ENCODE measurements at places on chromosomes 5 and 9.
A peak's percentile ranks its signal among the peaks of the same experiment; 100 is the strongest.

GRCh38 chr9:115393976-115394775 lies 276.2 kb upstream of the TNC start:
- no peak for DNase-seq

DNA sequence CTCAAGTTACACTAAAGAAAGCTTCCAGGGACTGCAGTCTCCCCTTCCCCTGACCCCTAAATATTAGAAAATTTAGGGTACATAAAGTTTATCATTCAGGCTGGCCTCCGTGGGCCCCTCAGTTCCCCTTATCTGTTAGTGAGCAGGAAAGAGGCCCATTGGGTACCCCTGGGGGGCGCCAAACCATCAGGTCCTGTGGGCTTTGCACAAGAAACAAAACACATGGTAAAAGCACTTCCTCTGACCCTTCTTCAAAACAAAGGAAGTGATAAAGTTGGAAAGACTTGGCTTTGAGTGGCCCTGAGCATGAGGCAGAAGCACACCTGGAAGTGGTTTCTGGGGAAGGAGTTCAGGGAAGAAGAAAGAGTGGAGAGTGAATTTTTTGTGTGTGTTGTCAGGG lies 213.0 kb downstream of the SMARCA2 start:
- DNase-seq = peak; percentile 45

DNA sequence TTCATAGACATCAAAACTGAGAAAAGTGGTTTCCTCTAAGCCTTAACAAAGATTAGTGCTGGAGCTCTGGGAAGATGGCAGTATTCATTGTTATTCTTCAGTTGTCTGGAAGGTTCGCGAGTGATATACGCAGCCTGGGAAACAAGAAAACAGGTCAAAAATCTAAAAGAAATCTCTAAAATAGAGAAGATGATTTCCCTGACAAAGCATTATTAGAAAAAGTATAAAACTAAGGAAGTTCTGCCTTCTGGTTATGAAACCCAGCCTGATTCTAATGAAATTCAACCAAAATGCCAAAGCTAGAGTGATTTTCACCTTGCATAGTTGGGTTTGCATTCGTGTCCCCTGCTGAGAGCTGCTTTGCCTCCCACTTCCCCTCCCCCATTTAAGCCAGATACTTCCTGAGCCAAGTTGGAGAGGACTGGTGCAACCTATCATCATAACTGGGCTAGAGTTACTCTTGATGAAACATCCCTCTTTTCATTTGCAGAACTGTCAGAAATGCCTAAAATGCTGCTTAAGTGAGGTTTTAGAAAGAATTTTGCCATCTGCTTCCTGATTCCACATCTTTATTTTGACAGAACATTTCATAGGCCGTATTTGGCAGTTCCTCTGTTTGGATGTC lies 48.4 kb downstream of the NDFIP1 start:
- no peak for DNase-seq

DNA sequence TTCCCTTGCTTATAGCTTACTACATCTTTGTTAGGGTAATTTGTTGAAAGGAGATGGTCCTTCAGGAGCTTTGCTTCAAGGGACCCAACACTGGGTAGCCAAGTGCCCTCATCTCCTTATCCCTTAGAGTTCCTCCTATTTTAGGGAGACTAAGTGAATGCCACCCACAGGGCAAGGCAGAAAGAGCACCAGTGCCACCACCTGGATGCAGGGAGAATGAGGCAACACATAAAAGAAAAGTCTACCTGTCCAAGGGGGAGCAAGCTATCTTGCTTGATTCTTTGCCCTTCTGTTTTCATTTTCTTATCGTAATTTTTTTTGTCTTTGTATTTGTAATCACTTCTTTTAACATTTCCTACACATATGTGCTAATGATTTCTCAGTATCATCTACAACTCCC lies 205.5 kb downstream of the NPR3 start:
- peak; percentile 18 for DNase-seq

DNA sequence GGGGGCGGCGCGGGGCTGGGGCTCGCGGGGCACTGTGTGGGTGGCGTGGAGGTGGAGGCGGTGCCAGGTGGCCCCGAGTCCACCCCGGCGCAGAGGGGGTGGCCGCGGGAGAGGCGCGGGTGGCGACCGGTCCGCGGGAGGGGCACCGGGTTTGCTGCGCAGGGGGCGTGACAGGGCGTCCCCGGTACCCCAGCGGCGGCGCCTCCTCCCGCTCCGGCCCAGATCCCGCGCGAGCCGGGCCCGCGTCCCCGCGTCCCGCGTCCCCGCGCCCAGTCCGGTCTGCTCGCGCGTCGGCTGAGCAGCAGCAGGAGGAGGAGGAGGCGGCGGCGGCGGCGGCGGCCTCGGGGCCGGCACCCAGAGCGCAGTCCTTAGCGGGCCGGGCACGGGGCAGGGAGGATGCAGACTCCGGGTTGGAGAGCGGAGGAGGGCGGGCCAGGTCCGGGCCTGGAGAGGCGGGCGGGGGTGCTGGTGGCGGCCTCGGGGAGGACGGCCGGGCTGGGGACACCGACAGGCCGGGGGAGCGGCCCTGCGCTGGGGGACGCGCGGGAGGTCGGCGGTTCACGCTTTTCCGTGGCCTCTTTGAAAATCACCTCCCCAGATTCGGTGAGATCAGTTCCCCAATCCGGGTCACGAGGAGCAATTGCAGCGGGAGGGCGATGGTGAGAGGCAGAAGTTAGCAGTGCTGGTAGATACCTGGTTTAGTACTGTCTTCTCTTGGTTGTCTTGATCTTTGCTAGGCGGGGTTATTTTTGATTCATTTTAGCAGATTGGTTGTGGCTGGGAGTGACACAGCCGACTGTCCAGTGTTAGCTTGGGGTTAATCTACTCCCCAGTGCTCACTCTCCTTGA lies 1.7 kb downstream of the TRIO start:
- DNase-seq = peak; percentile 73

GRCh38 chr9:72473474-72474261 lies 47.7 kb upstream of the TMC1 start:
- DNase-seq = no peak

- DNase-seq = no peak
These were observed 81.3 kb downstream of the RAPGEF1 start for GRCh38 chr9:131658377-131659129.

DNA sequence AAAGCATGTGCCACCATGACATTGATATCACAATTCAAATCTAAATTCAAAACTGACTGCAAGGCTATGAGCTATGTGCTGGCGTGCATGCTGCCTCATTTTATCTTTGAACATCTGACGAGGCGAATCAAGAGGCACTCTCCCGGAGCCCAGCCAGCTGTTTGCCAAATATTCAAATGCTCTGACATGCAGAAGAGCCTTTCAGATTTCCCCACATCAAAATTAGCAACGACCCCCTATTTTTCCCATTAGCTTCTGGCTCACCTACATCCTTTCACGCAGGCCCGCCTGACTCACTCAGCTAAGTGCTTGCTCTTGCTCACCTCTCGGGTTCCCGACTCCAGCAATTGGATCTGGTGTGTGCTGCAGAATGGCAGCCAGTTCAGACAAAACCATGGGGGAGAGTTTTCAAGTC lies 159.0 kb downstream of the NR2F1-AS1 start:
- DNase-seq = peak; percentile 45
